ENCODE measurements at places on chromosomes 13 and 19. TPM values are rescaled to one million over a fixed set of nuclear protein-coding genes. Genes with fewer than 3 reads are reported as not detected.

GRCh38 chr19:44592451-44592890 lies 20.9 kb upstream of the IGSF23 start:
- DNase-seq = no peak

DNA sequence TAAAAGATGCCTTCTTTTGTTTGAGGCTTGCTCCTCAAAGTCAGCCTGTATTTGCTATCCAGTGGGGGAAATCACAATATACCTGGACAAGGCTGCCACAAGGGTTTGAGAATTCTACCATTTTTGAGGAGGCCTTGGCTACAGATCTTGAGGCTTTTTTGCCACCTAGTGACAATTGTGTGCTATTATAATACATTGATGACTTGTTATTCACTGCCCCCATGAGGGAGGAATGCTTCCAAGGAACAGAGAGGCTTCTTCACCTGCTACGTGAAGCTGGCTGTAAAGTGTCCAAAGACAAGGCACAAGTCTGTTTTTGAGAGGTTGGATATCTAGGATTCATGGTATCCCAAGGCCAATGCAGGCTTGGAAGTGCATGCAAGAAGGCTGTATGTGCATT lies 72.5 kb downstream of the ZNF708 start:
- DNase-seq = no peak

GRCh38 chr19:1383017-1383311 lies 743 bp upstream of the NDUFS7 start:
- DNase-seq = no peak

DNA sequence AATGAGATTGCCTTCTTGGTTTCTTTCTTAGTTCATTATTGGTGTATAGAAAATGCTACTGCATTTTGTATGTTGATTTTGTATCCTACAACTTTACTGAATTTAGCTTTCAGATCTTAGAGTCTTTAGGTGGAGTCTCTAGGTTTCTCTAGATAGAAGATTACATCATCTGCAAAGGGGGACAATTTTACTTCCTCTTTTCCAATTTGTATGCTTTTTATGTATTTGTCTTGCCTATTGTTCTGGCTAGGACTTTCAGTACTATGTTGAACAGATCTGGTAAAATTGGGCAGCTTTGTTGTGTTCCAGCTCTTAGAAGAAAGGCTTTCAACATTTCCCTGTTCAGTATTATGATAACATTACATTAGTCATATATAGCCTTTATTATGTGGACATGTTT lies 101.0 kb upstream of the SPRY2 start:
- no peak for DNase-seq

DNA sequence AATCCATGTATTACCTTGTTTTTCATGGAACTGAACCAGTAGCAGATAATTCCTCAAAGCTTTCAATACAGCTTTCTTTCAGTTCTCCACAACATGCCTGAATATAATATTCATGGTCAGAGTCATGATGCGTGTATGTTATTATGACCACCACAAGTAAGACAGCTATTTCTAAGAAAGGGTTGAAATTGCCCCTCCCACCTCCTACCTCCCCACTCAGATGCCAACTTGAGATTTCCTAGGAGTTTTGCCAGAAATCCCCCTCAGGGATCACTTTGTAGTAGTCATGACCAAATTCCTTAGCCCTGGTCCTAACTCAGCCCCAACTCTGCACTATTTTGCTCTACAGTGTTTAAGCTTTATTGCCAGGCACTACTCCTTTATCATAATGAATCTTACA lies 69.9 kb upstream of the RAP2A start:
- DNase-seq = no peak

DNA sequence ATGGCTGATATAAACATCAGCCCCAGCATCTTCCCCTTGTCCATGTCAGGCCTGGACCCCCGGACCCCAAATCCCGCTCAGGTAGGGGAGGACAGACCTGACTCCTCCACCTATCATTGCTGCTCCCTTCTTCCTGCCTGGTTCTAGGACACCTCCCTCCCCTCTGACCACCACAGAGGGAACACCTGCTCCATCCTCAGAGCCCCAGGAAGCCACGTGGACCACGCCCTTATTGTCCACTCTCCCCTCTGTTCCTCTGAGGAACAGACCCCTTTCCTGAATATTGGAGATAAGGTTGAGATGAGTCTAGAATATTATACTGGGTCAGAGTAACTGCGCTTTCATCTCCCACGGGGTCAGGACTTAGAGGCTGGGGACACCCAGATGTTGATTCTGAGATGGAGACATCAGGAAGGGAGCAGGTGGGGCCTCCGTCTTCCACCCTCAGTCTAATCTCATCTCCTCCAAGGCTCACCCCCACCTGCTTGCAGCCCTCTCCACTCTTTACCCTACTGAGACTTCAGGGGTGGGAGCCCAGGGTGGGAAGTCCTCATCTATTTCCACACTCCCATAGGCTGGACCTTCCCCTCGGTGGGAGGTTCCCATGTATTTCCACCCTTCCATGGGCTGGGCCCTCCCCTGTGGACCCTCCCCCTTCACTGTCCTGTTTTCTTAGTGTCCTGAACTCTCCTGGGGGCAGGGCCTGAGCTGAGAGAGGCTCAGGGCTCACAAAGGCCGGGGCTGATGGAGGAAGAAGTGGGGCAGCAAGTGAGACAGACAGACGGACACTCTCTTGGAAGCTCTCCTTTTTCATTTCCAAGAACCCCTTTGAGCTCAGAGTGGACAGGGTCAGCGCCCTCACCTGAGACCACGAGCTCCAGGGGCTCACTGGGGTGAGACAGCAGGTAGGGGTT lies 2.7 kb downstream of the LILRA4 start:
- no peak for DNase-seq

Gene EFNA2
- total RNA-seq = not detected

Gene MYCBP2
- total RNA-seq = 110 TPM

Data from CD8-positive, alpha-beta memory T cell (primary cell).